SK-MEL-5 (cell line): ENCODE measurements at places on chromosomes 7 and 10. TPM values are rescaled to one million over a fixed set of nuclear protein-coding genes. Genes with fewer than 3 reads are reported as not detected.
A peak's percentile ranks its signal among the peaks of the same experiment; 100 is the strongest.

- peak; percentile 2 for DNase-seq
These were observed 70.4 kb downstream of the CUBN start for GRCh38 chr10:17059197-17059688.

DNA sequence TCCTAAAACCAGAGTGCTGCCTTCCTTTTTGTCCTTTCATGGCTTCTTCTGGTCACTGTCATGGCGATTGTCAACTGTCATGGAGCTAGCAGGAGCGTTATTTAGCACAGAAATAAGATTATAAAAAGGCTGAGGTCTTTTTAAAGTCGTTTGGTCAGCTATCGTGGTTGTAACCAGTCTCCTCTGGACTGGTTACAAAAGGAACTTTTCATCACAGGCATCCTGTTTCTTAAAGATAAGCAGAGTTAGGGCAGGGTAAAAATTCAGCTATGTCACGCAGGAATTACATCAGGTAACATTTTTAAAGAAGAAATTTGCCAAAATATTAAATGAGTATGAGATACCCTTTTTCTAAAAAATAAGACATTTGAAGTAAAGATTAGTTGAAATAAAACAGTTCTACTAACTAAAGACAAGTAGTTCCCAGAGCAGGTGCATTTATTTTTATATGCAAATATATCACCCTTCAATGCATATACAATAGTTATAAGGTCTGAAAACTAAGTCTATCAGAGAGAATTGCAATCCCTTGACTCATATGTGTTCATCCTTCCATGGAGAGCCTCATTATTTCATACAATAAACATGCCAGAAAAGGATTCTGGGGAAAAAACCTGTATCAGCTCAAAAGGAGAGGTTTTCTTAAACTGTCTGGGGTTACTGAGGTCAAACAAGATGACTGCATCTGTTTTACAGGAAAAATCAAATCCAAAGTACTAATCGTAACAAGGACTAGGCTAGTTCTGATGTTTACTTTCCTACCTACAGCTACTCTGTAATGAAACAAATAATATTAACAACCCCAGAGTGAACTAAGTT is 20.9 kb downstream of the FAM24A start:
- DNase-seq: no peak

DNA sequence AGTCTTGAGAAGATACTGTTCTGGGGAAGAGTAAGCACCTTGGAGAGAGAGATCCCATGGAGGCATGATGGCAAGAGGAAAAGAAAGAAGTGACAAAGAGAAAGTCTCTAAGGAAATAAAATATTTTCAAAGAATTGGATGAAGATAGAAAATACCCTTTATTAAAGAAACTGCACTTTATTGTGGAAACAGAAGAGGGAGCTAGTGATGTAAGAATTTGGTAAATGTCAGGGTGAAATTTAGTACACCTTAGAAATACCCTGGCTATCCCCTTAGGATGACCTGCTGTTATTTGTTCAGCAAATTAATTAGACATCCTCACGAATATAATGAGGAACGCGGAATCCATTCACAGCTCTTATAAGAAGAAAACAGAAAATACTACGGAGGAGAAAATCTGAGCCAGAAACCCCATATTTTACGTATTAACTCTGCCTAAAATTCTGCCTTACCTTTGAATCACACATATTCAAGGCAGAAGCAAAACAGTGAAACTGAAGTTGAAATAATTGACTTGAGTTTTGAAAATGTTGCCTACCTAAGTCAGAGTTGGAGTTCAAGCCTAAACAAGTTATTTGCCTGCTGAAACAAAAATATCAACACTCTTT is 90.7 kb downstream of the TFPI2 start:
- DNase-seq: peak; percentile 69

DNA sequence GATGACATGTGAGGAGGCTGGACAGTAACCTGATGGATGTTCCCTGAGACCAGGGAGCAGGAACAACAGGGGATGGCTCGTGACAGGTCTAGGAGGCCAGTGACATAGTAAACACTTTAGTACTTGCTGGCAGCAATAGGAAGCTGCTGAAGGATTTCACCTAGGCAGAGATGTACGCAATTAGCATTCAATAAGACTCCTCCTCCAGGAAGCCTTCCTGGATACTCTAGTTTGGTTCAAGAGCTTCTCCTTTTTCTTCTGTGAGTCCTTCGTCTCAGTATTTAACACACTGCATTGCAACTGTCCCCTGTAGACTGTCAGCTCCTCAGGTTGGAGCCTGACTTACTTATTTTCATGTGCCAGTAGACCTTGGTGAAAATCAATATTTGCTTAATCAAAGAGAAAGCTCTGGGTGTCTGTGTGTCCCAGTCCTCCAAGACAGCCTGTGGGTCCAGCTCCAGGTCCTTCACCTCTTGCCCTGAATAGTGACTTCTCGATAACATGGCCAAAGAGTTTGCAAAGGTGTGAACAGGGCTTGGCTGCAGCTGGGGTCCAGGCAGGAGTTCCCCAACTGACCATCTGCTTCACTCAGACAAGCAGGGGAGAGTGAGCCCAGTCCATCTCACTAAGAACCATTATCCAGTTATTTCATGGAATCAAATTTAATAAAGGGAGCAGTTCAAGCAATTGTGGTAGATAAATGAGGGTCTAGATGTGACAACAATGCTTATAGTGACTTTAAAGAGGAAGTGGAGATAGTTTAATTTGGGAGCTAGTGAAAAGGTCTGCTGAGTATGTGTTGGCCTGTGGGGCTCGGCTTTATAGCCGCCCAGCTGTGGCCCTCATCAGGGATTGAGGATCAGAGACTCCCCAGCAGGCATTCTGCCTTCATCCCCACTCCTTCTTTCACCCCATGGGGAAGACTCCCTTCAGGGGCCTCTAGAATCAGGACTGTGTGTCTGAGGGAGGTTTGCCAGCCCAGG is 9.4 kb downstream of the TMEM273 start:
- no peak for DNase-seq

DNA sequence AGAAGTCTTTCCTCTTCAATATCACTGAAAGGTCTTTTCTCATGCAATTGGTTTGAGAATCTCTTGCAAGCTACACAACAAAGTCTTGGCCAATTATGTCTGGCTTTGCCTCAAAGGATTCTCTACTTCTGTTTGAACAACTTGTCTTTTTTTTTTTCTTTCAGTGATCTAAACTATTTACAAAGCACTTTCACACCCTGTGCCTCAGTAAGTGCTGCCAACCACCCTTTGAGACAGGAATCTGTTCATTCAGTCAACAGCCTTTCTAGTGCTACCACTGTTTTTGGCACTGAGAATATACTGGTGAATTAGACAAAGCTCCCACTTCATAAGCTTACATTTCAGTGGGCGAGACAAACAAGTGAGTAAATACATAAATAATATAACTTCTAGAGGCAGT is 26.9 kb upstream of the SDK1 start:
- no peak for DNase-seq

- DNase-seq: no peak
These were observed 654.6 kb upstream of the GALNT17 start for GRCh38 chr7:70477036-70478010.

GRCh38 chr7:78284945-78285344 is 486.4 kb downstream of the PHTF2 start:
- DNase-seq: no peak

DNA sequence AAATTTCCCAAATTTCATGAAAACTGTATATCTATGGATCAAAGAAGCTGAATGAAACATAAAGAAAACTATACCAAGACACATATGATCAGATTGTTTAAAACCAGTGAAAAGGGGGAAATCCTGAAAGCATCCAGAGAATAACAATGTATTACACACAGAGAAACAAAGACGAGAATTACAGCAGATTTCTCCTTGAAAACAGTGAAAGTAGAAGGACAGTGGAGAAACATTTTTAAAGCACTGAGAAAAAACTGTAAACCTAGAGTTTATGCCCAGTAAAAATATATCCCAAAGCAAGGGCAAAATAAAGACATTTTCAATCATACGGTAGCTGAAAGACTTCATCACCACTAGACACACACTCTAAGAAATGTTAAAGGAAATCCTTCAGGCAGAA is 121.0 kb downstream of the DPY19L1 start:
- DNase-seq: no peak

DNA sequence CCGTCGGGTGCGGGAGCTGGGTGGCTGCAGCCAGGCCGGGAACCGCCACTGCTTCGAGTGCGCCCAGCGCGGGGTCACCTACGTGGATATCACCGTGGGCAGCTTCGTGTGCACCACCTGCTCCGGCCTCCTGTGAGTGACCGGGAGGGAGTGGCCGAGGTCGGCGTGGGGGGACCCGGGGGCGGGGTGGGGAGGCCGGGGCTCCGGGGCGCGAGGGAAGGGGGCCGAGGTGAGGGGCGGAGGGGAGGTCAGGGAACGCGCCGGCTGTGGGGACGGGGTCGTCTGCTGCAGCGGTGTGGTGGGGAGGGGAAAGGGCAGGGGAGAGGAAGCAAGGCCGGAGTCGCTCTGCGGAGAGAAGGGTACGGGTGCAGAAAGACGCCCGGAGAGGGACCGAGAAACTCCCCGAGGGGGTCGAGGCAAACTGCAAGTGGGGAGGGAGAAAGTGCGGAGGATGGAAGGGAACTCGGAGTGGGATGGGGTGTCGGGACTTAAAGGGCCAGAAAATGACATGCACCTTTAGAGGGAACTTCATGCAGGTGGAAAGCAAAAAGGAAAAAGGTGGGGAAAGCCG is 518 bp downstream of the AGFG2 start:
- no peak for DNase-seq

GRCh38 chr10:31242902-31243301 is 76.1 kb upstream of the ZEB1 start:
- DNase-seq: peak; percentile 9

DNA sequence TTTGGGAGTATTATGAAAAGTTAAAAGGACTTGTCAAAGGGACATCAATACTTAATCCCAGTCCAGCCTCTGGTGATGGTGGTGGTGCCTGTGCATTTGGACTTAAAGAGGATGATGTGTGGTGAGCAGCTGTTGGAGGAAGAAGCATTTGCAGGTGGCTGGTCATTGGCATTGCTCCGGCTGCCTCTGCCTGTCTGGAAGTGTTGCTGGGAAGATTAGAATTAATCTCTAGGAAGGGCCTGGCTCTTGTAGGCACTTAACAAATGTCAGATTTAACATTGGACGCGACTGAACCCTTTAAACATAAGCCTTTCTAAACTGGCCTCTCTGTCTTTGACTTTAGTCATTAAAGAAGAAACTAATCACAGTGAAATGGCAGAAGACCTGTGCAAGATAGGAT is 58.8 kb downstream of the FIGNL1 start:
- no peak for DNase-seq

- DNase-seq: no peak
These were observed 341.1 kb downstream of the PARD3 start for GRCh38 chr10:34474009-34474376.

- DNase-seq: no peak
These were observed 84.2 kb downstream of the C10orf105 start for GRCh38 chr10:71635251-71635866.

DNA sequence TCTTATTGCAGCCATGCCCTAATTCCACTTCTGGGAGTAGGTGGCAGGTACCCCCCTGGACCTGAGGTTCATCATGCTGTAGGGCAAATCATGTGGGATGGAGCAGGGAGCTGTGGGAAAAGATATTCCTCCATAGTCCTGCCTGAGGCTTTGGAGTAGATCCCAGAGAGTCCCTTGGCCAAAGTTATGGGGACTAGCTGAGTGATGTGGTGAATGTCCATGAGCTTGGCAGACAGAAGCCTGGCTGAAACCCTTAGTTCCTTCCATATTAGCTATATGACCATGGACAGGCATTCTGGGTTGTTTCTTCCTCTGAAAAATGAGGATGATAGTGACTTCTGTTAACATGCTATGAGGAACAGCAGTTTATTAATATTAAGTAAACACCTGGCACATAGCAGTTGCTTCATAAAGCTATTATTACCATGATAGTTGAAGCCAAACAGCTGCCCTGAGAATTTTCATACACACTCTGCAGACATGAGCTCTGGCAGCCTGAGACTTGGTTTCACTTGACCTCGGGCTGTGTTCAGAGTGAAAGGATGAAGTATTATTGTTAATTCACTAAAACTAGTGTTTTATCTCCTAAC is 15.0 kb upstream of the IMPDH1 start:
- no peak for DNase-seq

- DNase-seq: no peak
These were observed 745.8 kb downstream of the CNTNAP2 start for GRCh38 chr7:146862415-146862814.

DNA sequence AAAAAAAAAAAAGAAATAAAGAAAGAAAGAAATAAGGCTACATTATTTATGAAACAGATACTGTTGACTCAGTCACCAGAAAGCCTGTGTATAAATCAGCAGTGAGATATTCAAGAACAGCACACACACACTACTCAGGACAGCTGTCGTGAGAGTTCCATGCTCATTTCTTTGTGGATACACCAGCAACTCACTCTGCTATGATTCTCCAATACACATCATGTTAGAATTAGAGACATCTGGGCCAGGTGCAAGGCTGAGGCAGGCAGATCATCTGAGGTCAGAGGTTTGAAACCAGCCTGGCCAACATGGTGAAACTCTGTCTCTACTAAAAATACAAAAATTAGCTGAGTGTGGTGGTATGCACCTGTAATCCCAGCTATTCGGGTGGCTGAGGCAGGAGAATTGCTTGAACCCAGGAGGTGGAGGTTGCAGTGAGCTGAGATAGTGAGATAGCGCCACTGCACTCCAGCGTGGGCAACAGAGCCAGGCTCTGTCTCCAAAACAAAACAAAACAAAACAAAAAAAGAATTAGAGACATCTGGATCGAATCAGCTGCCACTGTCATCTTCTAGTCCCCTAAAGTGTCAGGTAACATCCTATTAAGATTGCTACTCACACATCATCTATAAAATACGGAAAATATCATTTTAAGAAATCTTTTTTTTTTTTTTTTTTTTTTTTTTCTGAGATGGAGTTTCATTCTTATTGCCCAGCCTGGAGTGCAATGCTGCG is 11.2 kb upstream of the NUPR2 start:
- DNase-seq: no peak

- peak; percentile 52 for DNase-seq
These were observed 11.5 kb upstream of the NFKB2 start for GRCh38 chr10:102384053-102384452.

- peak; percentile 49 for DNase-seq
These were observed 1.3 kb downstream of the LDB1 start for GRCh38 chr10:102118867-102119266.

Gene CYP2C9
- total RNA-seq: not detected in 2 replicates

Gene IMMP2L
- total RNA-seq: 58.2 and 64.9 TPM in 2 replicates

Gene PKD1L1
- 0.51 and 0.58 TPM in 2 replicates for total RNA-seq

Gene FIGNL1
- 35.3 and 40.1 TPM in 2 replicates for total RNA-seq

Gene TCAF2
- 0.19 and 0.50 TPM in 2 replicates for total RNA-seq

Gene C10orf143
- total RNA-seq: 0.08 and 0.42 TPM in 2 replicates

Gene OR6B1
- total RNA-seq: not detected in 2 replicates
